ENCODE measurements at places on chromosomes 1 and 21. TPM values are rescaled to one million over a fixed set of nuclear protein-coding genes. Genes with fewer than 3 reads are reported as not detected.

DNA sequence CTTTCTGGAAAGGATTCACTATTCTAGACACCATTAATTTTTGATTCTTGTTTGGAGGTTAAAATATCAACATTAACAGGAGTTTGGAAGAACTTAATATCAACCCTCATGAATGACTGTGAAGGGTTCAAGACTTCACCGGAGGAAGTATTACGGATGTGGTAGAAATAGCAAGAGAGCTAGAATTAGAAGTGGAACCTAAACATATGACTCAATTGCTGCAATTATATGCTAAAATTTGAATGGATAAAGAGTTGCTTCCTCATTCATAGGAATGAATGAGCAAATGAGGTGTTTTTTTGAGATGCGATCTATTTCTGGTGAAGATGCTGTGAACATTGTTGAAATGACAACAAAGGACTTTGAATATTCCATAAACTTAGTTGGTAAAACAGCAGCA is 77.9 kb upstream of the TNFSF4 start:
- H3K4me3 ChIP-seq: no peak overlapping the region
- H3K27ac ChIP-seq: no peak overlapping the region
- peaks cover 4% of the 10 kb centered on the region for H3K36me3 ChIP-seq
- peaks cover 8% of the 10 kb centered on the region for H3K27me3 ChIP-seq

DNA sequence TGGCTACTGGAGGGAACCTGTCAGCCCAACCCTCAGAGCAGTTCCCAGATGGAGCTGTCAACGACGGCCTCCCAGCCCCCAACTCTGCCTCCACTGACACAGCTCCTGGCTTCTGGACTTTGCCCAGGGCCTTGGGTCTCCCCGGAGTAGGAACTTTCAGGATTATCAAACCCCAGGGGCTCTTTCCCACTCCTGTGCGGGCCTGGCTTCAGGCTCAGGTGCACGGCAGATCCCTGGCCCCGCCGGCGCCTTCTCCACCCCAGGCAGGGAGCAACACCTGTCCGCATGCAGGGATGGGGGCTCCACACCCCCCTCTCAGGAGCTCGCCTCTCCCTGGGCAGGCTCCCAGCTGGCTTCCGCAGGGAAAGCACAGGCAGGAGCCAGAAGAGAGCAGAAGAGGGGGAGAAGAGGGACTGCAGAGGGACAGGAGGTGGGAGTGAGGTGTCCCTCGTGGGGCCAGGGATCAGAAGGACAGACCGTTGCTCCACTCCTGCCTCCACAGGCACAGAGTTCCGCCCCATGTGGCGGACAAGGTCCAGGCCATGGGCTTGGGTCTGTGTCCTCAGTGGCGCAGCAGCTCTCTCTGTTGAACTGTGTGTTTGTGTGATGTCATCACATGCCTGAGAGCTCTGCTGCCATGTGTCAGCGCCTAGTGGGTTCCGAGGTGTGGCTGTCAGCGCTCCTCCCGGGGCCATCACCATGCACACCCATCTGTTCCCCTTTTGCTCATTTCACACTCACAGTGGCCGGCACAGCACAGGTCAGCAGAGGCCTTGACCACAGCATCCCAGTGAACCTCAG is 107.7 kb downstream of the PDE9A start:
- H3K27me3 ChIP-seq: no peaks in the 10 kb centered on the region
- H3K4me1 ChIP-seq: no peaks in the 10 kb centered on the region
- no peaks in the 10 kb centered on the region for H3K36me3 ChIP-seq
- no peak for DNase-seq
- H3K4me3 ChIP-seq: no peak overlapping the region

DNA sequence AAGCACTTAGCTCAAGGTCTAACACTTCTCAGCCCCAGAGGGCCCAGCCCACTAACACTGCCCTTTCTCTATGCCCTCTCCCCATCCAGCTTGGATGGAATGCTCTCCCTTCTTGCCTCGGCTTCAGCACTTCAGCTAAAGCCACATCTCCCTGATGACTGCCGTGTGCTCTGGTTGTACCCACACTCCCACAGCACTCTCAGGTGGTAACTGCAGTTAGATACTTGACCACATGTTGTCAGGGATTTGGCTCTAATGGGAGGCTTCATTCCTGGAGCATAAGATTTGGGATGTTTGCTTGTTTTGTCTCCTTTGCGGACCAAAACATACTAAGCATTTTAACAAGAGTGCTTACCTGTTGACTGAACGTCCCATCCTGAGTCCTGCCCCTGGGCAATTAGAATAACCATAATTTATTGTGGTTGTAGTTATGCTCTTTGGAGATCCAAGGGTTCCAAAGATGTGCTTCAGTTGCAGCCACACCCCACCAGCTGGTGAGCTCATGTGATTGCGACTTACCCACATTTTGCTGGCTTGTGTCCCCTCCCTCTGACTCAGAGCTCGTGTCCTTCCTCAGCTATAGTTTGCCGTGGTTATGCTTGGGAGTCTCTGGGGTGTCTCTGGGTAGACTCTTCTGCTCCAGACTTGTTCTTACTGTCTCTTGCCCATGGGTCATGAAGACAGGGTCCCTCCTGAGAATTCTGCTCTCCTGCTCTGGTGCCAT is 7.7 kb upstream of the SLC26A9 start:
- no peak overlapping the region for H3K27ac ChIP-seq
- no peaks in the 10 kb centered on the region for H3K36me3 ChIP-seq
- H3K4me3 ChIP-seq: no peak overlapping the region
- DNase-seq: no peak

The SLAMF9 gene
- not detected for total RNA-seq

The RAB25 gene
- total RNA-seq: 0.53 TPM

DNA sequence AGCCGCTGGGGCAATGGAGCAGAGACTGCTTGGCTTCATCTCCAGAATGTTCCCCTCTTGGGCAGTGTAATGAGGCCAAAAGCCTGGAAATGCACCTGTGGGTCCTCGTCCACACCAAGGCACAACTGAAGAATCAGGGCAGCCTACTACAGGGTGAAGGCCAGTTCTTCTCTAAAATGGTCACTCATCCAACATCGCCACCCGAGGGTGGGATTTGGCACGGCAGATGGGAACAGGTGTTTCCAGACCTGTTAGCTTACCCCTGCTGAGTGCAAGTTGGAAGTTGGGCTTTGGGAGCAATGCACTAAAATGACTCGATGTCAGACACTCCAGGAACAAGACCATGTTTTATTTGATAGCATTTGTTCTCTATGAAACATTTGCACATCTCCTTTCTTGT is 543.7 kb downstream of the NPHP4 start:
- peak; percentile 21 for DNase-seq
- no peaks in the 10 kb centered on the region for H3K36me3 ChIP-seq
- no peak overlapping the region for H3K4me3 ChIP-seq
- H3K27me3 ChIP-seq: no peaks in the 10 kb centered on the region

GRCh38 chr1:194026422-194026821 is 840.0 kb upstream of the B3GALT2 start:
- DNase-seq: no peak
- H3K27me3 ChIP-seq: no peaks in the 10 kb centered on the region
- H3K36me3 ChIP-seq: no peaks in the 10 kb centered on the region
- no peak overlapping the region for H3K4me3 ChIP-seq
- H3K4me1 ChIP-seq: no peaks in the 10 kb centered on the region
- no peak overlapping the region for H3K27ac ChIP-seq

DNA sequence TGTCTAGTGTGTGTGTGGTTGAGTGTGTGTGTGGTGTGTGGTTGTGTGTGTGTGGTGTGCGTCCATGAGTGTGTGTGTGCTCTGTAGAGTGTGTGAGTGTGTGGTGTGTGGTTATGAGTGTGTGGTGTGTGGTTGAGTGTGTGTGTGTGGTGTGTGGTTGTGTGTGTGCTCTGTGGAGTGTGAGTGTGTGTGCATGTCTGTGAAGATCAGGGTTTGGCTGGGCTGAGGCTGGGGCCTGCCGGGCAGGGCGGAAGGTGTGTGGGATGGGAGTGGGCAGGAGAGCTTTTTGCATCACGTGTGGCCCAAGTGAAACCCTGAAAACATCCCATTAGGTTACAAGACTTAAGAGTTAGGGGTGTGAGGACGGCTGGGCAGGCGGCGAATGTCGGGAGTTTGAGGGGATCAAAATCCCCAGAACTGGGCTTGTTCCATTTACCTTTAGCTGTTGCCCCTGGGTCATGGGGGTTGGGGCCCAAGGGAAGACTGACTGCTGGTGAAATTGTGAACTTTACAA is 2.9 kb upstream of the FCMR start:
- H3K4me1 ChIP-seq: peaks cover 37% of the 10 kb centered on the region
- peaks cover 2% of the 10 kb centered on the region for H3K36me3 ChIP-seq
- no peaks in the 10 kb centered on the region for H3K27me3 ChIP-seq

DNA sequence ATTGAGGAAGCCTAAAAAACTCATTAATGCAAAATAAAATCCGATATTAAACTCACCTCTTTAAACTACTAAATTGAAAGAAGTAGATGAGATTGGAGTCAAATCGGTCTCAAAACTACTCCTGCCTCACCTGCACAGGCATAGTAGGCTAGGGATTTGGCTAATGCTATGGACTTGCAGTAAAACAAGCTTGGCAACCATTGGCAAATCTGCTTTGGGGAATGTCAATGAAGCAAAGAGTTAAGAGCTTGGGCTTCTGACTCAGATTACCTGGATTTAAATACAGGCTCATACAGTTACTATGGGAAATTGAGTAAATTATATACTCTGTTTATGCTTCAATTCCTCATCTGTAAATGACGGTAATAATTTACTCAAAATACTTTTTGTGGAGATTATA is 111.4 kb downstream of the TTLL7 start:
- no peak for DNase-seq
- H3K4me1 ChIP-seq: no peaks in the 10 kb centered on the region
- no peak overlapping the region for H3K27ac ChIP-seq
- H3K4me3 ChIP-seq: no peak overlapping the region
- H3K27me3 ChIP-seq: peaks cover 5% of the 10 kb centered on the region
- peaks cover 3% of the 10 kb centered on the region for H3K36me3 ChIP-seq

GRCh38 chr1:95022644-95022926 is 50.2 kb downstream of the ALG14 start:
- no peak overlapping the region for H3K27ac ChIP-seq
- DNase-seq: no peak
- no peaks in the 10 kb centered on the region for H3K36me3 ChIP-seq
- no peaks in the 10 kb centered on the region for H3K27me3 ChIP-seq
- no peaks in the 10 kb centered on the region for H3K4me1 ChIP-seq

DNA sequence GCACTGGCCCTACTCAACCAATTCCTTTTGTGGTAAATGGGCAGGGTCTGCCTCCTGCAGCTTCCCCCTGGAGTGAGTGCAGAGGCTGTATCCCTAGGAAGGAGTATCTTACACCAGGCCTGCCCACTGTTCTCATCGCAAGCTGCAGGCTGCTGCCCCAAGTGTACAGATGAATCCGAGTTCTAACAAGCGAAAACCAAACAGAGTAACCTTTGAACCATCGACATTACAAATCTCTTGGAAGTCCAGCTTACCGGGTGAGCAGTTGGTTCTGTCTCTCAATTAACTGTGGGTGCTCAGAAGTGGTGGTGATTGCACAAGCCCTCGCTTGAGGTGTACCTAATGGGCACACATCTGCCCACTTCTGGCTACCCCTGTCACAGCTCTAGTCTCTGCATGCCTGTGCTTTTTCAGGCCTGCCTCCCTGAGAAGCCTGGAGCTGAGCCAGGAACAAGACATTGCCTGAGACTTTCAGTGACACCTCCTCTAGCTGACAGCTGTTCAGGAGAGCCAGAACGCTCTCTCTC is 22.7 kb downstream of the INAVA start:
- DNase-seq: no peak
- no peaks in the 10 kb centered on the region for H3K36me3 ChIP-seq
- H3K27ac ChIP-seq: no peak overlapping the region
- peaks cover 64% of the 10 kb centered on the region for H3K27me3 ChIP-seq
- no peaks in the 10 kb centered on the region for H3K4me1 ChIP-seq
- no peak overlapping the region for H3K4me3 ChIP-seq

- no peak overlapping the region for H3K27ac ChIP-seq
- H3K36me3 ChIP-seq: no peaks in the 10 kb centered on the region
- peaks cover 11% of the 10 kb centered on the region for H3K4me1 ChIP-seq
- DNase-seq: no peak
- H3K27me3 ChIP-seq: peaks cover 32% of the 10 kb centered on the region
Observed at GRCh38 chr1:234230414-234230862, 142.8 kb upstream of the COA6 start.

GRCh38 chr1:15847893-15848142 is 311 bp downstream of the SPEN start:
- DNase-seq: no peak
- H3K4me1 ChIP-seq: peaks cover 68% of the 10 kb centered on the region
- peak overlapping the region; percentile 72 for H3K27ac ChIP-seq
- peak overlapping the region; percentile 92 for H3K4me3 ChIP-seq
- no peaks in the 10 kb centered on the region for H3K27me3 ChIP-seq

The DDR2 gene
- 0.17 TPM for total RNA-seq

GRCh38 chr21:45022736-45023135 is 51.6 kb upstream of the ADARB1 start:
- peaks cover 8% of the 10 kb centered on the region for H3K36me3 ChIP-seq
- no peak overlapping the region for H3K27ac ChIP-seq
- no peak for DNase-seq

DNA sequence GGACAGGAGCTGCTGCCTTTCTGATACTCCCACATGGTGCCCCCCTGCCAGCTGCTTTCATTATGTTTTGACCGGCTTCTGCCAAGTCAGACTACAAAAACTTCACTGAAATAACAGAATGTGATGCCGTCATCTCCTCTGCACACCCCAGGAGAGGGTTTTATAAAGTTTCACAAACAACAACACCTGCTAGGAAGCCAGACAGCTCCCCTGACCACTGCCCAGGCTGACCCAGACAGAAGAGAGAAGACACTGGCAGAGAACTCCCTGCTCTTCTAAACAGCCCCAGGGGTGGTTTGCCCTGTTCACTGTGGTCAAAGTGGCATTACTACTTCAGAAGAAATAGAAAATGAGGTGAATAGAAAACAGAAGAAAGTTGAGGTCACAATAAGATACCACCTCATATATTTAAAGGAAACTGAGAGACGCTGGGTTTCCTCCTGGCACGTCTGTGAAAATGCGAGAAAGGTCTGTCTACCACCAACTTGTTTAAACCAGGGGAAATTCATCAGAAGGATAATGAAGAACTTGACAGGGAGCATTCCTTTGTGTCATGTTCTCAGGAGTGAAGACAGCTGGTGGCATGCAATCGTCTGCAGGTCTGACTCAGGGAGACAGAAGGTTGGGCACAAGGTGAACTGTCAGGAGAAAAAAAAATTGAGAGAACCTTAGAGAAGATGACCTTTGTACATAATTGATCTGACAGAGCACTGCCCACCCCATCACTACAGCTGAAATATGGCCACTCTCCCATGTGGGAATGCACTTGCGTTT is 119.0 kb upstream of the NFIA start:
- H3K4me1 ChIP-seq: peaks cover 5% of the 10 kb centered on the region
- peaks cover 13% of the 10 kb centered on the region for H3K36me3 ChIP-seq
- no peak for DNase-seq
- peaks cover 28% of the 10 kb centered on the region for H3K27me3 ChIP-seq
- H3K4me3 ChIP-seq: no peak overlapping the region
- H3K27ac ChIP-seq: no peak overlapping the region

The NTMT2 gene
- total RNA-seq: not detected

Data from activated T-cell treated with anti-CD3 and anti-CD28 coated beads, Interleukin-2, amount 50 U/mL, for 72 hours (primary cell).